ENCODE measurements at places on chromosomes 11 and 22.

DNA sequence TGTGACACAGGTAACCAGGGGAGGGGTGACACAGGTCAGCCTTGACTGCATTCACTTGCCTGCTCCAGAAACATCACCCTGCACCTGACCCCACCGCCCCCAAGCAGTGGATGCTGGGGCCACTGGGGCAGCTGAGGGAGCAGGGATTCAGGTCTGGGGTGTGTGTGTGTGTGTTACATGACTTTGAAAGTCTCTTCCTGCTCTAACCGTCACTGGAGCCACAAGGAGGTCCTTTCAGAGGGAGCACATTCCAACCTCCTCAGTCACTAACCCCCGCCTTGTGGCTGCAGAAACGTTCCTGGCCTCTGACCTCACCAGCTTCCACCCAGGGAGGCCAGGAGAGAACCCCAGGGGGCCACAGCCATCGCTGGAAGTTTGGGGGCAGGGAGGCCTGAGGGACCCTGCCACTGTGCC, 2.9 kb upstream of the FOSL1 start:
- DNase-seq = no peak

DNA sequence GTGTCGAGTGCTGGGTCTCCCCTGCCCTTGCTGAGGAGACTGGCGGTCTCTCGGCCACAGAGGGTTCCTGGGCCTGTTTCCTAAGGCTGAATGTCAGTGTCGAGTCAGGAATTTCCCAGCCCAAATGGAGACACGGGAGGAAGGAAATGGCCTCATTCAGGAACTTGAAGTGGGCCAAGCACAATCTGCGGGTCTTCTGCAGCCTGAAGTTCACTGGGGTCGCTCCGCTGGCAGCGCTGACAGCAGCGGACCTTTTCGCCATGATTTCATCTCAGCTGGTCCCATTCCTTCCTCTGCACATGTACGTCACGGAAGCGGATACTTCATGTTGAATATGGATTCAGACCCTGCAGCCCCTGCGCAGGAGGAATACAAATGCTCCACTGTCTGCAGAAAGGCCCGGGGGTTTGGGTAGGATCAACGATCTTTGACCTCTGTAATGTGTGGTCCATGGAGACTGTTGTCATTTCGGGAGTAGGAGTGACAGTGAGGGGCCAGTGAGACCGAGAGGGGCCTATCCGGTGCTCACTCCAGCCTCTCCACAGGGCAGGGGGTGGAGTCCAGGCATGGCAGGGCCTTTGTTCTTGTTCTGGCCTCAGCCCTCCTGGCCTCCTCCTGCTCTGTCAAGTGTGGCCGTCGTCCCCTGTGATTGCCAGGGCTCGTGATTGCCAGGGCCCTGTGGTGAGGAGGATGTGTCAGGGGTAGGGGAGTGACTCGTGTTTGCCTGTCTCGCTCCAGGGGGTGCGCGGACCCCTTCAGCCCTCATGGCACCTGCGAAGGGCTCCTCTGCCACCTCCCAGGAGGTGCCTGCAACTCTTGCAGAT, 402.3 kb downstream of the TBC1D22A start:
- no peak for DNase-seq

DNA sequence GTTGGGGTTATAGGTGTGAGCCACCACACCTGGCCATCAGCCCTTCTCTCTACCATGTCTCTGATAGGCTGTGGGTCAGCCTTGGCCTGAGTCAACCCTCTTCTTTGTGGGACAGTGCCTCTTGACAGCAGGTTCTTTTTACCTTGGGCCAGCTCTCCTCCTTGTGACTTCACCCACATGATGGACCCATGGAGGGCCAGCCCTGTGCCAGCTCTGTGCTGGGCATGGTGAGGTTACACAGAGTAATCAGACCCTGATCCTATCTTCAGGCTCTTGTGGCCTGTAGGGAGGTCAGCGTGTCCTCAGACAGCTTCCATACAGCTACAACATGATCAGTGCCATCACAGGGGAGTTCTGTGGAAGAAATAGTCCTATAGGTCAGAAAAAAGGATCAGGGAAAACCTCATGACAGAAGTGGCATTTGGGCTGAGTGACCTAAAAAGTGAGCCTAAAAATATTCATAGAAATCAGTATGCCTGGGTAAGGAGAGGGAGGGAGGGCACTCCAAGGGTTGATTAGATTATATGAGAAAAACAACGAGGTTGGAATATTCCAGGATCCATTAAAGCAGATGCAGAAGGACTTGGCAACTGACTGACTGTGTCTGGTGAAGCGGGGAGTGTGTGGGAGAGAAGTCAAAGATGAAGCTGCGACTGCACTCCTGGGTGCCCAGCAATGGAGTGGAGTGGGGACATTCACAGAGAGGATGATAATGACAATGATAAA, 17.1 kb downstream of the OTOG start:
- no peak for DNase-seq

DNA sequence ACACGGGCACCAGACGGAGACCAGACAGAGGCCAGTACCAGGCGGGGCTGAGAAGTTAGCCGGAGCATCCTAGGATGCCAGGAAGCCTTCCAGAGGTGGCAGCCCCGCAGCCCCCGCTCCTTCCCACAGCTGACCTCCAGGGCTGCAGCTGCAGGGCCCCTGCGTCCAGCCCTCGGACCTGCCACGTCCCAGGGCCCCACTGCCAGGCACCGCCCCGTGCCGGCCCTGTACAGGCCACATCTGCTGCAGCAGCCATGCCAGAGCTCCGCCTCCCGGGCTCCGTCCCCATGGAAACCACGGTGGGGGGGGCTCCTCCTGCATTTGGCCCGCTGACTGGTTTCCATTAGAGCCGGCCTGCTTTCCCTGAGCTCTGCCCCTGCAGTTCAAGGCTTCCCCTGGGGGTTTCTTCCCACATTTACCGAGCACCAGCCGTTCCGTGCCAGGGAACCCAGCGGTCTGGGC, 62.5 kb upstream of the PPARA start:
- DNase-seq = no peak

- no peak for DNase-seq
Observed at GRCh38 chr11:67312187-67313021, 9.1 kb downstream of the SSH3 start.

DNA sequence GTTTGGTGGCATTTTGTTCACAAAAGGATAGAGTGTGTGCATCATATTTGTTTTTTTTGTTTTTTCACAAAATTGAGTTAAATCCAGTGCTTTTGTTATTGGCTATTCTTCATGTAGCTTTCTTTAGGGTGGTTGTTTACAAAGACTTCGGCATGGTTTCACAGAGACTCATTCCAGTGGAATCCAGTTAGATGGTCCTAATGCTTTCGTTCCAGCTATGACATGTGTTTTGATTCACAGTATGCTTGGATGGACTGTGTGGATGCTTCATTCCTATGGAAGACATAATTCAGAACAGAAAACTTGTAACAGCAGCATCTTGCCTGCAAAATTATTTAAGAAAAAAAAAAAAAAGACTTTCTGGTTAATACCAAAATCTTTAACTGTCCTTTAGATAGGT, 97.9 kb downstream of the PDHX start:
- DNase-seq = no peak

- no peak for DNase-seq
Observed at GRCh38 chr11:77093056-77093891, 9.4 kb upstream of the OMP start.

- no peak for DNase-seq
Observed at GRCh38 chr11:70464509-70465361, 66.4 kb downstream of the CTTN start.

- DNase-seq = peak; percentile 53
Observed at GRCh38 chr11:65182258-65183170, 786 bp downstream of the CAPN1 start.

DNA sequence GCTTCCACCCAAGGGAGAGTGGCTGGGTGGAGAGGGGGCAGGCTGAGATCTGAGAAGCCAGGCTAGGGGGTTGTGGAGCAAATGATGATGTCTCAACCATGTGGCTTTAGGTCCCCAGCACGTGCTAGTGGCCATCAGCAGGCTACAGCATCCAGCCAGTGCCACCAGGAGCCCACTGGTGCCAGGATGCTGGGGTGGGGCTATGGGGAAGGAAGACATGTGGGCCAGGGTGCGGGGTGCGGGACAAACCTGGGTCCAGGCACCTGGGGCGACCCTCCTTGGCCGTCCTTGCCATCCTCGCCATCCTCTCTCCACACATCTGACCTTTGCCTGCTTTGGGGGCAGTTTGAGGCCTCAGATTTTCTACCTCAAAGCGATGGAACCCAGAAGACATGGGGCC, 104.3 kb downstream of the KCNQ1 start:
- DNase-seq = no peak

GRCh38 chr11:128917144-128917724, 25.4 kb downstream of the TP53AIP1 start:
- DNase-seq = no peak

DNA sequence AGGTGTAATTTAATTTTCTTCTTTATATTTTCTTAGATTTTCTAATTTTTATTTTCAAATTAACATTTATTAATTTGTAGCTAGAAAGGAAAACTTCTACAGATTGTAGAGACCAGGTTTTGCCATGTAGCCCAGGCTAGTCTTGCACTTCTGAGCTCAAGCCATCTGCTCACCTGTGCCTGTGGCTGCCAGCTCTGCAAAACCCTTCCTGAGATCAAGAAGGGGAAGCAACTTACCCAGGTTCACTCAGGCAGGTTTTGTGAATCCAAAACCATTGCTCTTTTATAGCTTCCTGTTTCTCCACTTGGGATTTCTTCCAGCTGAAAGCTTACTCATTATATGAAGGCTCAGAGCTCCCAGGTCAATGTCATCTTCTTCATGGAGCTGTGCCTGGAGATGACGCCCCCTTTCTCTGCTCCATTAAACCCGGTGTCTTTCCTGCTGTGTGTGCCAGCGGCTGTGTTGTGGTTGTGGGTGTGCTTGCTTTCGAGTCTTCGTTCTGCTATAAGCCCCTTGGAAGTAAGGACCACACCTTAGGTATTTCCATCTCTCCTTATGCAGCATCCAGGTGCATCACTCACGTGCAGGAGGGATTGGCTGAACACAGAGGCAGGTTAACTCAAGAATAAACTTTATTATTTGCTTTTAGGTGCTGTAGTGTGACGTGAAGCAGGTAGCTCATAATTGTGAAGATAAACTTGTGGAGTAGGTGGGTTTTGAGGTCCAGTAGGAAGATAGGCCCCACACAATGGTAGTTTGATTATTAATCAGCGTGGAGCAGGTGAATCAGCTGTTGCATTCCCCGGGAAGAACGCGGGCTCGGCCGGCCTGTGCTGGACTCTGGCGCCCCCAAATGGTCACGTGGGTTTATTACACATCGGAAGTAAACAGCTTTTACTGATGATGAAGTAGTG, 42.2 kb upstream of the INCENP start:
- DNase-seq = peak; percentile 84

- DNase-seq = peak; percentile 45
Observed at GRCh38 chr22:23240639-23241389, 60.5 kb downstream of the BCR start.

- peak; percentile 67 for DNase-seq
Observed at GRCh38 chr11:10304495-10305261, at the start of gene ADM. TSS of gene ADM (plus strand) at chr11:10305073. CDS start at chr11:10305701, 628 bp downstream.

DNA sequence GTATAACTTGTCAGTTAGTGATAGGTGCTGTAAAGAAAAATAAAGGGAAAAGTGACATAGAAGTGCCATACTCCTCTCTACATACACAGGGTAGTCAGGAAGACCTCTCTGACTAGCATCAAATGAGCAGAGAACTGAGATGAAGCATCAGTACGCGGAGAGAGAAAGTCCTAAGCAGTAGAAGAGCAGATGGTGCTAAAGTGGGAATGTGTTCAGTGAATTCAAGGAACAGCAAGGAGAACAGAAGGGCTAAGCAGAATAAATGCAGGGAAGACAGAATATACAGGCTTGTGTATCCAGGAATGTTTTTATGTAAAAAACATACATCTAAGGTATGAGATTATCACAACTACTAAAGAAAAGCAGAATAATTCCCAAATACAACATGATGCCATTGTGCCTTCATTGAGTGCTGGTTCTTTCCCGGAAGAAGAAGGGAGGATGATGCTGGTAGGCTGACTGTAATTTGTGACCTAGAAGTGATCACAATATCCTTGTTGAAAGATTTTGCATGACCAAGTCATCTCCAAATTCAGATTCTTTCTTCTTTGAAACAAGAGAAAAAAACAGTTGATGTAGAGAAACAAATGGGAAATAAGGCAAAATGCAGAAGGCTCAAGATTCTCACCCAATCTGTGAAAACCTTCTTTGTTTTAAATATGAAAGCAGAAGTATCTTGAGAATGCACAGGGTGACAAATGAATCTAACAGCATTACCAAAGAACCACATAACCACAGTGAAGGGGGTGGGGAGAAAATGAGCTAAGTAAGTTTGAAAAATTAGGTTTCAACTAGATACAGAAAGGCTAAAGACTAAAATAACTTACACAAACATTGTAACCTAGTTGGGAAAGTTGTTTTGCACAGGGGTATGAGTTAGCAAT, 20.5 kb downstream of the MRE11 start:
- peak; percentile 24 for DNase-seq

- DNase-seq = no peak
Observed at GRCh38 chr11:32861850-32862577, 30.6 kb upstream of the QSER1 start.

DNA sequence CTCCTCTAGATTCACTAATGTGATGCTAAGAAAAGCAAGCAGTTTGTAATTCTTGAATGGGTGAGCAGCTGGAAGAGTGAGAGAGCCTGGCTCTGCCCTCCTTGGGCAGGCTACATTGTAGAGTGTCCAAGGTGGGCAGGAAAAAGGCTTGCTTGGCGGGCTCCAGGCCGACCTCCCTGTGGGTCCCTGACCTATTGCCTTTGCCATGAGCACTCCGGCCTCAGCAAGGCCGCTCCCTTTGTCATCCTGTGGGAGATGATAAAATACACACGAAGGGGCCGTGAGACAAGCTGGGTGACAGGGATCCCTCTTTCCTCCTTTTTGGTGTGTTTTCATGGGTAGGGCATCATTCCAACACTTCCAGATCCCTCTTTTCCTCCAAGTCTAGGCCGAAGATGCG, 41.8 kb downstream of the TIMP3 start:
- DNase-seq = no peak

DNA sequence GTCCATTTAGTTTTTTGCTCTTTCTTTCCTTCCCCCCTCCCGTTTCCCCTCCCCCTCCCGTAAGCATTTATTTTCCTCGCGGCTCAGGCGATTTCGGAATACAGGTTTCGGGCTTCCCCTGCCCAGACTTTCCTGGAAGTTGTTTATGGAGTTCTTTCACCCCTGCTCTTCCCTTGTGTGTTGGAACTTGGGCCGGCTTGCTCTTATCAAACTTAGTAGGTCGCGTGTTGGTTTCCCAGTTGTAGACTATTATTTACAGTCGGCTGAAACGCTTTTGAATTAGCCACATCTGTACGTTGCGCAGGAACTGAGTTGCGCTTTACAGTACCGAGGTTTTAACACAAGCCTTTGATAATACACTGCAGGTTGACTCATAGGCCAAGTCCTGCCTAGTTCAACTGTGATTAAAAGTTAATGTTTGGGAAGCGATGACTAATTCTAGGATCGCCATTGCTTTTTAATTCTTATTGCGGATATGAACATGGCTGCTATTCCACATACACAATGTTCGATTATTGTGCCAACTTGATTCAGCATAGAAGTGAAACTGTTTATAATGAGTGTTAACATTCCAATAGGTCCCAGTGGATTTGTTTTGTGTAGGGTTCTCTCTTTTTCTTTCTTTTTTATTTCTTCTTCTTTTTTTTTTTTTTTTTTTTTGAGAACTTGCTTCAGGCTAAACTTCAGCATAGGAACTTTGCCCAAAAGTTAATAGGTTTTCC, 1.7 kb downstream of the YAP1 start:
- peak; percentile 41 for DNase-seq
